HFF-Myc (cell line): ENCODE measurements at places on chromosomes 4 and X.

DNA sequence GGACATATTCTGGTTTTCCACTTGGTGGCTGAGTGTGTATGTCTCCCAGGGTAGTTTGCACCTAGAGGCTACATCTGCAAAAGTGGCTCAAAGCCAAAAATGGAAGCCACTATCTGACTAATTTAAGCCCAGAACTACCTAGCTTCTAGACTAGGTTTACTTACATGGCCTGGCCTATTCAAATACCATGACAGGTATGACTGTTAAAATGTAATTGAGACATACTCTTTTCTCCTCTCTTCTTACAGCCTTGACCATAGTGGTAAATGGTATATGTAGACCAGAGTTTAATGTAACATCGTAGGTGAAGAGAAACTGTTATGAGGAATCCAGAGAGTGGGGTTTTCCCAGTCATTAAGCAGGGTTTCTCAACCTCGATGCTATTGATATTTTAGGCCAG lies 2.6 kb upstream of the TRPC5 start:
- no peak for DNase-seq

- no peak for DNase-seq
Measured at GRCh38 chr4:53141308-53141707, 224.6 kb downstream of the SCFD2 start.

DNA sequence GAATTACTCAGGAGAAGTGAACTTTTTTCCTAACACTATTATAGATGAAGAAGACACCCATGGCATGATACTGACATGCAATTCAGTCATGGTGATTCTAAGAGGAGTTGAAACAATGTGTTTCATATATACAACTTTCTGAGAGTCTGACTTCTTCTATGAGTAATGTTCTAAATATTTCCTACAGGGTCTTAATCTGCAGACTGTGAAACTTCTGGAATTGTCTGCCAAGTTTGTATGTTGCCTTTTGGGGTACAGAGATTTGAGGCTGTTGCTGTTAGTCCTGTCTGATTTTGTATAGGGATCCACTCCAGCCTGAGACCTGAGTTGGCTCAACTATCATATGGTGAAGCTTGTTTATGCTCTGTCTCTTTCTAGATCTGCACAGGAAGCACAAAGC lies 160.6 kb upstream of the GATB start:
- peak; percentile 16 for DNase-seq

DNA sequence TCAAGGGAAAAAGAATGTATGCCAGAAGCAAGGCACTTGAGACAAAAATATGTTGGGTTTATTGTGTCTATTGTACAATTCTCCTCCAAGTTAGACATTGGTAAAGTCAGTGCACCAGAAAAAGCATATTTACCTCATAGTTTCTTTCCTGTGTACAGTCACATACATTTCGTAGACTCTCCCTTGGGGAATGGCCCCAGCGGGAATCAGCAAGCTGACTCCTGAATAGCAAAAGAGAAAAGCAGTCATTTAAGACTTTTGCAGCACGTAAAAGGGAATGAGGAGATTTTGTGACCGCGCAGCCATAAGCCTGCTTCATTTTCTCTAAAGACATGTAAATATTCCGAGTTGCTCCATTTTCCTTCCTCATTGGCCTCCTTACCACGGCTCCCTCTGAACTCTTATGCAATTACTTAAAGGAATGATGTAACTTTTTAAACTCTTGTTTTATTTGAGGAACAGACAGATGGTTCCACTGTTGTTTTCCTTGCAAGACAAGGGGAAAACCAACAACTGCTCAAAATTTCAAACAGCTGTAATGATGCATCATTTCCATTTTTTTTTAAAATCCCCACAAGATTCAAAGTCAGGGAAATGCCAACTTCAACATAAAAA lies 332.7 kb downstream of the UNC5C start:
- DNase-seq: no peak

GRCh38 chr4:144356941-144357381 lies 216.4 kb upstream of the GYPA start:
- no peak for DNase-seq

- DNase-seq: no peak
Measured at GRCh38 chr4:48296365-48296764, 26.7 kb upstream of the TEC start.

DNA sequence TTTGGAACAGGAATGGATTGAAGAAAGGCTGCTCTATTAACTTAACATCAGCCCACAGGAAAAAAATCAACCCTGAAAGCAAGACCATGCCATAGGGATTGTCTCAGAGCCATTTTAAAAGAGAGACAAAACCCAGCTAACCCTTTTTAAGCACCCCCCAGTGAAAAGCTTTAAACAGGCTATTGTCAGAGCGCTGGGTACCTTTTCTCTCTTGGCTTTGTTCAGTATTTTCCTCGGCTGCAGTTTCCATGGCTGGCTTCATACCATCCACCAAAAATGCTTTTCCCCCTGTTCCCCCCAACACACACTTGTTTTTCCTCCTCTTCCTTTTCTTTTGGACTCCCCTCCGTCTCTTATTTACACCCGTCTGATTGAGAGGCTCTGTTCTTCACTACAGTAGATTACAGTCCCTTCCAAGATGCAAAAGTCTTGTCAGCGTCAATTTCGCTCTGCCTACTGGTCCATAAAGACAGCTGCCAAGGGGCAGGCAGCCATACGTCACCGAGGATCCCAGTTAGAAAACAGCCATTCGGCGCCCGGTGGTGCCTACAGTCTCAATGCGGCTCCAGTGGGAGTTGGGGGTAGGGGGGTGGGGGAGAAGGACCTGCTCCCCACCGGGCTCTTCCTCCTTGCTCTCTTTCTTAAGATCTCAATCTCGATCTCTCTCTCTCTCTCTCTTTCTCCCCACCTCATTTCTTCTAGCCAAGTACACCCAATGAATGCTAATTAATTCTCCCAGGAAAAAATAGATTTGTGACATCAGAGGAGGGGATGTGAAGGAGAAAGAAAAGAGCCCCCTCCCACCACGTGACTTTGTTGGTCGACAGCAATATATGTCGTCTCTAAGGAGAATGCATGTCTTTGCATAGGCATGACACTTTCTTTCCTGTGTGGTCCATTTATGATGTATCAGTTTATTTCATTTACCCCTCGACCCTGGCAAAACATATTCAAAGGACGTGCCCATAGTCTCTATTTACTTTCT lies at the start of gene GPM6B:
GPM6B (minus strand) TSS at position 451 of the 985 bp plus-strand sequence; CDS start at position 262, 189 bp downstream.
- DNase-seq: no peak

- DNase-seq: no peak
Measured at GRCh38 chr4:128288689-128289106, 1.1 kb upstream of the PGRMC2 start.

GRCh38 chr4:103092245-103092644 lies 7.4 kb downstream of the BDH2 start:
- no peak for DNase-seq

DNA sequence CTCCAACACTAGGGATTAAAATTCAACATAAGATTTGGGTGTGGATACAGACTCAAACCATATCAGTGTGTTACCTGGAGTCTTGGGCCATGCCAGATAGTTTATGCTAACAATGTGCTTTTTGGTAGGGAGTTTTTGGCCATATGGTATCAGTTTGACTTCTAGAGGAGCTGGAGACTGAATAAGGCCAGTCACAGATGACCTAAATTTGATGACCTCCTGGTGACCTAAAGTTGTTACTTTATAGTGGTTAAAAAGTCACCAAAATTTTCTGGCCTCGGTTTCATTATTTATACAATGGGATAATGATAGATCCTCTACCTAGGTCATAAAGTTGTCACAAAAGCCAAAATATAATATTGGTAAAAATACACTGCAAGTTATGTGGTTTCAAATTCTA lies 877.1 kb downstream of the RAPGEF2 start:
- DNase-seq: no peak

DNA sequence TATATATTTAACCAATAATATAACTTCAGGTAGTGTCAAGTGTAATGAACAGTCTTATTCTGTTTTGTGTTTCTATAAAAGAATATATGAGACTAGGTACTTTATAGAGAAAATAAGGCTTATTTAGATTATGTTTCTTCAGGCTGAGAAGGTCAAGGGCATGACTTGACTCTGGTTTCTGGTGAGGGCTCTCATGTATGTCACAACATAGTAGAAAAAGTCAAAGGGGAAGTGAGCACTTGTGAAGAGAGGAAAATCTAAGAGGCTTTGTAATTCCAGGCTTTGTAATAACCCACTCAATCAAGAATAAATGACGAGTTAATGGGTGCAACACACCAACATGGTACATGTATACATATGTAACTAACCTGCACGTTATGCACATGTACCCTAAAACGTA lies 27.6 kb downstream of the PRR32 start:
- no peak for DNase-seq

GRCh38 chr4:74329307-74329706 lies 21.0 kb downstream of the EPGN start:
- DNase-seq: no peak

DNA sequence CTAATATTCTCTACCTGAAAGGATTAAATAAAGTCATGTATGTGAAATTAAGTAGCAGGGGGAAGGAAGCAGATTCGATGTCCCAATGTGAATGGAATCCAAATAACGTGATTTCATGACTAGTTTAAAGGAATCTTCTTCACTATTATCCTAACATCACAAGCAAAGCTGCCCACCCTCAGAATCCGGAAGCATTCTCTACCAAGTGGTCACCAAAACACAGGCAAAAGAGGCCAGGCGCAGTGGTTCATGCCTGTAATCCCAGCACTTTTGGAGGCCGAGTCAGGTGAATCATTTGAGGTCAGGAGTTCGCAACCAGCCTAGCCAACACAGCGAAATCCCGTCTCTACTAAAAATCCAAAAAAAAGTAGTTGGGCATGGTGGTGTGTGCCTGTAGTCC lies 212.9 kb downstream of the LDB2 start:
- DNase-seq: no peak

- DNase-seq: no peak
Measured at GRCh38 chr4:38768968-38769394, 13.8 kb downstream of the TLR10 start.

GRCh38 chr4:17326756-17327155 lies 185.1 kb downstream of the QDPR start:
- DNase-seq: no peak

GRCh38 chr4:87529187-87529586 lies at the start of gene SPARCL1:
Gene SPARCL1, minus strand, starts transcription at chr4:87529376. Its CDS starts 29,802 bp downstream, at chr4:87499574.
- no peak for DNase-seq

DNA sequence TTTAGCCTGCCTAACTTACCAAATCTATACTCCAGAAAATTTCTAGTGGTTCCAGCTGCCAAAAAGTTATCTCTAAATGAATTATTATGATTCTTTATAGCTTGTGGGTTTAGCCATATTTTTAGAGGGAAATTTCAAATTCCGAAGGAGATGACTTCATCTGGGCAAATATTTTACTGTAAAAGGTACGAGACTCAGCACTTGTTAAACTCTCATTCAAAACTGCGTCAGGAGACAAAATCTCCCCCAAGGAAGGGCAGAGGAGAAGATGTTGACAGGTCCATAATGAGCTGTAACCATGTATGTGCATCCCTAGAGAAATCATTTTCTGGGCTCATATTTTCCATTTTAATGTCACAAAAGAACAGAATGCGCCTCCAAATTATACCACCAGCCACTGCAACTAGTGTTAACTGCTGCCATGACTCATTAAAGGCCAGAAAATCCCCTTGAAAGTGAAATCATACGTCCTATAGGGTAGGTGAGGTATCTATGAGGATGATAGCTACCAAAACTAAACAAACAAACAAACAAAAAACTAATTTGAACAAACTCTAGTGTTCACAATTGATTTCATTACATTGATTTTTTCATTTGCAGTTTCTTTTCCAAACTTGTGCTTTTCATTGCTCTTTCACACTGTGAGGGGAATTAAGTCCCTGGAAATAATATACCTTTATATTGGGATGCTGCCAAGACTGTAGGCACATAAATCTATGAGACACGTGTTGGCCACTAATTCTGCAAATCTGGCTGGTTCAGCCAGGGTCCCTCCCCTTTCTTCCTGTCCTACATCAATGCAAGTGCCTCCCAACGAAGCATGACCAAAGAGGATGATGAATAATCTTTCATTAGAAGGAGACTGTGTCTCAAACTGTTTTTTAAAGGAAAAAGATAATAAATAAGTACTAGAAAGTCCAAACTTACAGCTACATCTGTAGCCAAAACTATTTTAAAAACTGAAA lies 85.8 kb downstream of the ARHGAP6 start:
- DNase-seq: no peak

DNA sequence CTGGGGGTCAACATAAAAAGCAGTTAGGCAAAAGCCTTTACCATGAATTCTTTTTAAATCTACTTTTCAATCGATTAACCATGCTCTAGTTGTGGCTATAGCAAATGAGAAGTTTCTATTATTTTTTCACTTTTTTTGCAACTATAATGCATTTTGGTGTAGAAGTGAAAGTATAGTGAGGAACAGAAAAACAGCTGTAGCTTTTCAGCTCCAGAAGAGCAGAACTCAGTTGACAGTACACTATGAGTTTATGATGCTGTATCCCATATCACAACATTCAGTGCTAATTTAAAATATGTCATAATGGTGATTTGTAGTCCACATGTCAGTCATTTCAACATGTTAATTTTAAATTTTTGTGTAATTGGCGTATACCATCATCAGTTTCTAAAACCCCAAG lies 8.7 kb upstream of the MUC7 start:
- DNase-seq: no peak

GRCh38 chrX:152904151-152905080 lies 6.5 kb downstream of the ZNF185 start:
- no peak for DNase-seq

DNA sequence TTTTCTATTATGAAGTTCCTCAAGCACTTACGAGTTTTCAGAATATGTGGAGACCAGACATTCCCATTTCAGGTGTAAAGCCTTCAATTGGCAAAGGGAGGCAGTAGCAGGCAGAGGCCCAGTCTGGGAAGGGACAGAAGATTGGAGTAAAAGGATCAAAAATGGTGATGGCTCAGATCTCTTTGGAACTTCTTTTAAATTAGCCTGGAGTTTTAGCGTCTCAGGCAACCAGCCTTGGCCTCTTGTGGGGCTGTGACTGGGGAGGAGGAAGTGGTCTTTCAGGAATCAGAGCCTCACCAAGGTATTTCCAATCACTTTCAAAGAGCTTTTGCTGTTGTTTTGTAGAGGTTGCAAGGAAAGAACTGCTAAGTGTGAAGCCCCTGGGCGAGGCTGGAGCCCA lies 239.1 kb downstream of the FRAS1 start:
- no peak for DNase-seq
